Esophagus squamous epithelium (tissue), 5 donors: ENCODE measurements at places on chromosomes 6 and 20. TPM values are rescaled to one million over a fixed set of nuclear protein-coding genes. Genes with fewer than 3 reads are reported as not detected.

- DNase-seq = no peak
These were observed 284.7 kb upstream of the TAB2 start for GRCh38 chr6:149032599-149033405.

DNA sequence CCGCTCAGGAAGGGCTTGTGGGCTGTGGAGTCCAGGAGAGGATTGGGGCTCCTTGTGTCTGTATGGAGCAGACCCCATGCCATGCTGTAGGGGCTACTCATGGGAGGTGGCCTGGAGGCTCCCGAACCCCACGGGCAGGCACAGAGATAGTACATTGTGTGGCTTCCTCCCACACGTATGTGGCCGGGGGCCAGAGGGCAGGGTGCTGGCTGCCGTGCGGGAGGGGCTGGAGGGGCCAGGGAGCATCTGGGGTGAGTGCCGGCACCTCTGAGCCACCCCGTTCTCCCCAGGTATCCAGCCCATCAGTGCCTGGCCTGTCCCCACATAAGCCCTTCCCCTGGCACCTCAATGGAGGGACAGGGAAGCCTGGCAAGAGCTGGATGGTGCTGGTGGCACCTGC lies 7.6 kb downstream of the RBBP8NL start:
- DNase-seq = no peak

DNA sequence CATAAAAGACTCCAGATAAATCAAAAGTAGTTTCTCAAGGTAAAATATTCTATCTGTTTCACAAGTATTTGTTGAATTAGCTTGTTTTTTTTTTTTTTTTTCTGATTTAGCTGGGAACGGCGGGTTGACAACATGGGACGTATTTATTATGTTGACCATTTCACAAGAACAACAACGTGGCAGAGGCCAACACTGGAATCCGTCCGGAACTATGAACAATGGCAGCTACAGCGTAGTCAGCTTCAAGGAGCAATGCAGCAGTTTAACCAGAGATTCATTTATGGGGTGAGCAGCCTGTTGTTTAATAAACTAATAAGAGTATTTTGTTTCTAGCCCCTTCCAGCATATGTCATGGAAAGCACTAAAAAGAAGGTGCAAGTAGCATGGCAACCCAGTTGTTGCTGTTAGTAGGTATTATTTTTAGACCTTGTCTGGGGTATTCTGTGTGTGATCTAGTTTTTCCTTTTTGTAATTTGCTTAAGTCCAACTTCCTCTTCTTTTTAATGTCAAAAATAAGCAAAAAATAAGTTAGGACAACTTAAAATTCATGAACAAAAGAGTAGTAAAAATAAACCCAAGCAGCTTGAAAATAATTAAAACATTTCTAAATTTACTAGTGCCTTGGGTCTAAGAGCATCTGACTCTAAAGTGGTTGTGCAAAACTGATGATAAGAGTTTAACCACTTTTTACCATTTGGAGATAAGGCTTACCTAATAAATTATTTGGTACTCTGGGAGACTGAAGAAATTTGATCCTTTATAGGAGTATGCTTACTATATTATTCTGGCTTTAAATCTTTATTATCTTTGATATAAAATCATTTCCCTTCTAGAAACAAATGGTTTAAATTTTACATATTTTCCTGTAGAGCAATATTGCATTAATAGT lies 70.8 kb upstream of the DYNLRB1 start:
- no peak for DNase-seq

GRCh38 chr6:139369568-139370282 lies 4.7 kb downstream of the CITED2 start:
- no peak for DNase-seq

The RTF2 gene
- total RNA-seq = 46.4 TPM

- no peak for DNase-seq
These were observed 63.4 kb downstream of the TXNDC5 start for GRCh38 chr6:7846966-7847818.

The TTLL9 gene
- total RNA-seq = not detected

The ZSCAN16 gene
- total RNA-seq = 4.2 TPM

DNA sequence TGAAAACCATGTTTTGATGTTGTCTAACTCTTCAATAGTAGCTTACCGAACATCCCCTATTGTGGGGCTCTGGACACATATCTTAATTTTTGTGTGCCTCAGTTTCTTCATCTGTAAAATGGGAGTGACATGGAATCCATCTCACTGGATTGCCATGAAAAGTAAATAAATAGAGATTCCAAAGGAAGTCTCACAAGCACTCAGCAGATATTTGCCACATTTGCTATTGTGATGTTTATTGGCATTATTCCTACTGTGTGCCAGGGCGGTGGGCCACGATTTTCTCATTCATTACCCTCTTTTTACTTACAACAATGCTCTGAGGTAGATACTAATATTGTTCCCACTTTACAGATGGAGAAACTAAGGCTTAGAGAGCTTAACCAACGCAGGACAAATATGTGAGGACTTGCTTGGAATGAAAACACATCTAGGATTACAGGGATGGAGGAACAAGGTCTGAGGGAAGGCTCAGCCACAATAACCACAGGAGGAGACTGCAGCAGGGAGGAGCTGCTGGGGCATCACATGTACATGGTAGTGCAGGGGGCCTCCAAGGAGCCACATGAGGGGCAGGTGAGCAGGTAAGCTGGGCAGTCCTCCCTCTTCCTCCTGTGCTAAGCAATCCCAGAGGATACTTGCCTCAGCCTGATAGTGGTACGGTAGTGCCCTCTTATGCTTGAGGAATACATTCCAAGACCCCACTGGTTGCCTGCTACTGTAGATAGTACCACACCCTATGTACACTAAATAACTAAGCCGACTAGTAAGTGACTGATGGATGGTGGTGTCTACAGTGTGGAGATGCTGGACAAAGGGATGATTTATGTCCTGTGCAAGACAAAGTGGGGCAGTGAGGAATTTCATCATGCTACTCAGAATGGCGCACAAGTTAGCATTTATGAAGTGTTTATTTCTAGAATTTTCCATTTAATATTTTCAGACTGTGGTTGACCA lies 176.9 kb downstream of the FOXA2 start:
- no peak for DNase-seq

GRCh38 chr6:17392978-17393891 lies at the start of gene CAP2:
Gene CAP2 (plus strand): TSS chr6:17393595. CDS start chr6:17421556, 27,961 bp downstream.
- no peak for DNase-seq

GRCh38 chr6:159249128-159249527 lies 79.9 kb downstream of the FNDC1 start:
- no peak for DNase-seq

GRCh38 chr6:149270616-149271015 lies 46.9 kb upstream of the TAB2 start:
- no peak for DNase-seq

- no peak for DNase-seq
These were observed 65.4 kb upstream of the SLCO4A1 start for GRCh38 chr20:62576815-62577489.
